ENCODE measurements at places on chromosomes 5 and 9.
A peak's percentile ranks its signal among the peaks of the same experiment; 100 is the strongest.

- no peak for DNase-seq
Measured at GRCh38 chr9:116656501-116656971, 30.6 kb upstream of the TRIM32 start.

- DNase-seq, result no peak
Measured at GRCh38 chr5:146699664-146700418, 178.7 kb downstream of the PPP2R2B start.

DNA sequence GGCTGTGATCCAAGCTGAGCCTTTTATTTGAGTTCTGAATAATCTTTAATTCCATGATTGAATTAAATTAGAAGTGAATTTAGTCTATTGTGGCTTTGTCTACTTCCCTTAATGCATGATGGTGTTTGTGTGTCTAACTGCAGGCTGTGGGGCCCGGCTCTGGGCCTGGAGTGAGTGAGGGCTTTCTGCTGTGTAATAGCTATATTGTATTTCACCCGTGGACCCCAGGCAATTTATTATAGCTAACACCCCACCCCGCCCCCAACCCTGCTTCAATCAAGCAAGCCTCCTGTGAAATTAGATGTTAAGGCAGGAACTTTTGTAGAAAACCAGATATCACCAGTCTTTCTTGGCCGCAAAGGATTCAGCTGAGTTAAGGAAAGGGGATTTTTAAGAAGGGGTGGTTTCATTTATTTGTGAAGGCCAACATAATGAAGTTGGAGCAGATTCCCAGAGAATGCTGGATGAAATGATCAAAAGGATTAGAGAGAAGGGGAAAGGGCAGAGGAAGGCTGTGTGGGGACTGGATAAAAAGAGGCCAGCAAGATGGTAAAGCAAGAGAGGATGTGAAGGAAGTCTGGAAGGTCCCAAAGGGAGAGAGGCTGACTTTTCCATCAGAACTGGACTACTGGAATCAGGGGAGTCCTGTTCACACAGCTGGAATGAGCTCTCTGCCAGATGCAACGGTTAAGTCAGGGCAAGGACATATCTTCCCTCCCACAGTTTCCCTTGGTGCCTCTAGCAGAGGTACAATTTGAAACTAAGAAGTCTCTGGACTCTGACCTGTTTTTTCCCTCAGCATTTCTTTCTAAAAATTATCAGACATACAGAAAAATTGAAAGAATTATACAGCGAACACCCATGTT, 125.3 kb upstream of the SAP30L start:
- DNase-seq, result no peak

DNA sequence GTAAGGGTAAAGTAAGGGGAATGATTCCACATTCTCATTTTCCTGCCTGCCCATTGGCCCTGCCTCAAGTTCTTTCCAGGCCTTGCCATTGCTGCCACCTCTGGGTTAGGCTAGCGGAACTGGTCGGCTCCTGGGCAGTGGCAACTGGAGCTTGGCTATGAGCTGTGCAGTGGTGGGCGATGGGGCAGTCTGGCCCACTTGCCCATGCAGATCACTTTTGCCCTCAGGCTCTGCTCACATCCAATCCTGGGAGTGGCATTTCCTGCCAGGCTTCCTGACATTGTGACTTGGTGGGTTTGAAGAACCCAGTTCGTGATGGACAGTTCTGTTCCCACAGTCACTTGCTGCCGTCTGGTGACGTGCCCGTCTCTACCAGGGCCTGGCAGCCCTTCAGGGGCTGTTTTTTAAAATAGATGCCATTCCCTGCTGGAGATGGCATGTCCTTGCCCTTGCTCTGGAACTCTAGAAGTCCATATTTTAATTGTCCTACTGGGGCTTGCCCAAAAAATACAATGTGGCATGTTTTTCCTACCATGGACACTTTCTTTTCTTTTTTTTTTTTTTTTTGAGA, 86.1 kb downstream of the FGF18 start:
- no peak for DNase-seq

DNA sequence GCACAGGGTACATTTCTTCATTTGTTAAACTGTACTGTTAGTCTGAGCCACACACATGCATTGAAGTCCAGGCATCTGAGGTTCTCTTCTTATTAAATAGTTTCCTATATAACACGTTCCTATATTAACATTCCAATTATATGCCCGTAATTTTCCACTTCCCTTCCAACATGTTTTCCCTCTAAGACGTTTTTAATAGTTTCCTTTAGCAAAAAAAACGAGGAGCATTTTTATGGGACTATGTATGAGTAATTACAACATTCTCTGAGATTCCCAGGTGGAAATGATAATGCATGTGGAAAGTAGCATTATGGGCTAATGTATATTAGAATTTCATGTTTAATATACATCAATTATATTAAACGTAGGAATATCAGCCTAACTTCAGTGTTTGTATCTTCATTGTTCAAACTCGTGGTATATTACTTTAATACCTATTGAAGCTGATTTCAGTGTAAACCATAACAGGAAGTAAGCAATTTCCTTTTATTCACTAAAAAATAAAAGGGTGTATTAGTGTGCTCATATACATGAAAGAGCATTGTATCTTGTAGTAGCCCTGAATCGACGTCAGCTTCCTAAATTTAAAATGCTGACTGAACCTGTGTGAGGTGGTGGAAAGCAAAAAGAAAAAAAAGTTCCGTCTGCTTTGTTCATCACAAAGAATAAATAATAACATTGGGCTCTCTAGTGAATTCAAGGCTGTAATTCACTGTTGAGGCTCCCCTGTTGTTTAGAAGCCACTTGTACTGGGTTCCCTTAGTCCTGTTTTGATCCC, 11.3 kb downstream of the SMARCA2 start:
- DNase-seq, result no peak

DNA sequence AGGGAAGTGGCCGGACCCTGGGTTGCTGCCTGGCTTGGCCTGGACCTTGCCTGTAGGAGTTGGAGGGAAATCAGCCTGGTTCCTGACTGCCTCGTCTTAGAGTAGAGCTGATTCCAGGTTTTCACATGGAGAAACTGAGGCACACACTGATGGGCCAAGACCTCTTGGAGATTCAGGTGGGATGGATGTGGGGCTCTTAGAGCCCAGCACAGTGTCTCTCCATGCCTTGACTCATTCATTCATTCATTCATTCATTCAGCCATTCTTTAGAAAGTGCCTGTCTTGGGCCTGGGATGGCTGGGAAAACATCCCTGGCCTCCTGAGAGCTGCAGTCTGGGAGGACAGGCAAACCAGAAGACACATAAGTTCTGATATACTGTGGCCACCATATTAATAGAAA, 2.2 kb downstream of the LRRC8A start:
- DNase-seq, result no peak

- DNase-seq, result no peak
Measured at GRCh38 chr5:176851871-176852658, 41.7 kb downstream of the UNC5A start.

DNA sequence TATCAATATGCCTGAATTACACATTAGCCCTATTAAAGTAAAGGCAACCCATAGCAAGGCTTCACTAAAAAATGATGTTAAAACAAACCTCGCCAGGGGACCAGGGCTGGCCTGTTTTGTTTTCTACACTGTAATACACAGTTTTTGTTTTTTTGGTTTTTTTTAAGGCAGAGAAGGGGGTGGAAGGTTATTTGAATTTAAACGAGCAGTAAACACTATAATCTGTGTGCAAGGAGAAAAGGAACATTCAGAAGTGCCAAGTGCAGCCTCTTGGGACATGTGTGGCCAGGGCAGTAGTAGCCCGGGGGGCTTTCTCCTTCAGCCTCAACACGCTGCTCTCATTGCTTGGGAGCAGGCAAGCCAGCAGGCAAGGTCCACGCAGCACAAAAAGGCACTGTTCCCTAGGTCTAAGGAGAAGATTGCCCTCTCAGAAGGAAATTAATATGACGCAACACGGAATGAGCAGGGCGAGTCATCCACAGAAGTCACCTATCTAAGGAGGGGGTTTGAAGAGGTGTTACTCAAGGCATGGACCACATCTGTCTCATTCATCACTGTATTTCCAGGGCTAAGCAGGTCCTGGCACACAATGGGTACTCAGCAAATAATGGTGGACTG, 16.2 kb downstream of the SIL1 start:
- DNase-seq, result no peak

DNA sequence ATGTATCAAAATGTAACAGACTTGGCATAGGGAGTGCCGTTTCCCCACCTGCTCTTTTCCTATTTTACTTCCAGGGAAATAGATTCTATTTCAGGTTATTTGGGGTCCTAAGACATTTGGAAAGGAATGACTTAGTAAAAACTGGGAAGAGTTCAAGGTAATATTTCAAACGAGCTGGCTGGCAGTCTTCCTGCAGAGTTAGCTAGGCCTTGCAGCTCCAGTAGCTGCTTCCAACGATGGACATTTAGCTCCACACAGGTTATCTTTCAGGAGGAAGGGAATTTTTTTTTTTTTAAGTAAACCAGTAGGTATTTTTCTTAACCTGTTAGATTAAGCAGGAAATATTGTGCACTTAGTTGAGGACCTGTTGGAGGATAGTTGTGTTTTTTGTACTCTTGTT, 45.2 kb downstream of the TLE4 start:
- DNase-seq, result no peak

- no peak for DNase-seq
Measured at GRCh38 chr5:139134906-139135305, 63.3 kb downstream of the SIL1 start.

- DNase-seq, result no peak
Measured at GRCh38 chr9:81145331-81145963, 543.9 kb downstream of the TLE1 start.

DNA sequence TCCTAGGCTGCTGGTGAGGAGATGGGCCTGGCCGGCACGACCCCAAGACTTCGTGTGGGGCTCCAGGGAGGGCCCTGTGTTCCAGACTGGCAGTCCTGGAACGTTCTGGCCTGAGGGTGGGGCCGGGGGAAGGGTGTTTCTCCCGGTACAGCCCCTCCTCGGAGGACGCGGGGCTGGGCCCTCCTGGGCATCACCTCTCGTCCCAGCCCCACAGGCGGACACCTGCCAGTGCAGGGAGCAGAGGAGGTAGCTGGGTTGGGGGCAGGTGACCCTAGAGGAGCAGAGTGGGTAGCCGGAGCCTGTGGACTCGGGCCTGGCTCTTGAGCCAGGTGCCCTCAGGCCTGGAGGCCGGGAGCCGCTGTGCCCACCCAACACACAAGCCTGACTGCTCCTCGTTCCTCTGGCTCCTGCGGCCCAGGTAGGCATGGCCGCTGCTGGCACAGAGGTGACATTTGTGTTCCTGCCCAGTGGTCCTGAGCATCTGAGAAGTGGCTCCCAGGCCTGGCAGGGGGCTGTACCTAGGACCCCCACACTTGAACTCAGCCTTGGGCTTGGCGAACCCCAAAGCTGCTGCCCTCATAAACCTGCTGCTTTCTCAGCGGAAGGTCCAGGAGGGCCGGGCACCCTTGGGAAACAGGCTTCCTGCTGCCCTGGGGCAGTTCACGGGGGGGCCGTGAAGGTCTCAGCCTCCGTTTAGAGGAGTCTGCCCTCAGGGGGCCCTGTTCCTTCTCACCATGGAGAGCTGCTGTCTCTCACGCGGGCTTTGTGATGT, 817 bp downstream of the SLC6A19 start:
- no peak for DNase-seq

DNA sequence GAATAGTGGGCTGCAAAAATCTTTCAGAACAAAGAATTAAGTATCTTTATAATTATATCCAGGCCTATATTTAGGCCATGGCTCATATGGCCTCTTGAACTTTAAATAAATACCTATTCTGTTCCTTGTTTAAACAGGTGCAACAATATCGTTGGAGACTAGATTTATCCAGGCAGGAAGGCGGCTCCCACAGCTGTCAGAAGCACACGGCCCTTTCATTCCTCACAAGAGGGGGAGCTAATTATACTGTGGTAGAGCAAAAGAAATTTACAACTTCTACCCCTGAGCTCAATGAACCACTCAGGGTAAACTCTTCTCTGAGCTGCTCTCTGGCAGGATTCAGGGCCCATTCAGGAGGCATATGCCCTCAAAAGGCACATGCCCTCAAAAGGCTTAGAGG, 31.3 kb downstream of the TMEM174 start:
- no peak for DNase-seq

DNA sequence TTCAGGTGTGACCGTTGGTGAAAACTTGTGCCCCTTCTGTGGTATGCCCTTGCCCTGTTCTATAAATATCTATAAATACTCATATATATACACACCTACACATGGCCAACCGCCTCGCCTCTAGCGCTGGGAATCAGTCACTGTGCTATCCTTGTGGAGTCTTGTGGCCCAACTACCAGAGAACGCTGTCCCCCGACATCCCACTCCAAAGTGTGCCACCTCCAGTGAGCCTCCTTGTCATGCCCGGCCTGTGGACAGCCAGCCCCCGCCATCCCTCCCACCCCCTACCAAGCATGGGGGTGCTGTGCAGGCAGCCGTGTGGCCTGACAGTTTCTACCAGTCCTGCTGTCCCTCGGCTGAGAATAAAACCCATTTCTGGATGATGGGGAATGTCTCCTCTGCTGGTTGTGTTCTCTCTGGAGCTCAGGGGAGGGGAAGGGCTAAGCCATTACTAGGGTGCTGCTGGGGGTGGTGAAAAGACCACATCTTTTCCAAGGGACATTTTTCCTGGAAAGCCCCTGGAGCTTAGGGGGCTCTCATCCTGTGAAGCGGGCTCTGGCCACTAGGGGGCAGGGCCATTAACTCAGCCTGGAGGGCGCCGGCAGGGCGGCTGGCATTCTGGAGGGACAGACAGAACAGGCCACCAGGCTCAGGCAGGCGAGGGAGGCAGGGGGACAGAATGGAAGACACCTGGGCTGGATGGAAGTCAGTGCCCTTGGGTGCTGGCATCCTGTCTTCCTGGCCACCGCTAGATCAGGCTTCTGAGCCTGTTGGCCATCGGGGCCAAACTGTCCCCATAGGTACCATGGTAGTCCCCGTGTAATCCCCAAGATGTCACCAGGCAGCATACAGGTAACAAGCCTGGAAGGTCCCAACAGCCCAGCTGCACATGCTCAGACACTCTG, 20.7 kb downstream of the GOLGA2 start:
- peak; percentile 63 for DNase-seq

DNA sequence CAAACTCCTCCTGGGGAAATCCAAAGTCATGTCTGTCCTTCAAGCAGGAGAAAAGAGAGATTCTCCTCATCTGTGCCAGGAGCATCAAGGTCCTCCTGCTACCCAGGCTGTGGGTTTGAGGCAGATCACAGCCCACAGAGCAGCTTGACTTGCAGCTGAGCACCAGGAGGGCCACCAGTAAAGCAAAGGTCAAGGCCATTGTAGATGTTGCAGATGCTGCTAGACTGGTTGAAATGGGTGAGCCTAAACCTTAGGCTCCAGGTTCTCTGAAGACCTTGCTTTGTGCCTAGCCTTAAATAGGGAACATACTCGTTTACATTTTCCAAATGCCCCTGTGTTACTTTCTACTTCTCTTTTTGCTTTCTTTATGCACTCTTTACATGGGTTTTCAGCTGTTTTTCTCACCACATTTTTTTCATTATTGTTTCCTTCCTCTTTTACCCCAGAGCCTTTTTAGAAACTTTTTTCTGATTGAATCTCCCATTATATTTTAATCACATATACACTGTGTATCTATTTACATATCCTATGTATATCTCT, at the start of gene IFNA2:
IFNA2 (minus strand) TSS at position 268 of the 540 bp plus-strand sequence; CDS start at position 199, 69 bp downstream.
- no peak for DNase-seq
